WTC11 (cell line): ENCODE measurements at places on chromosomes 3 and 15. TPM values are rescaled to one million over a fixed set of nuclear protein-coding genes. Genes with fewer than 3 reads are reported as not detected.

DNA sequence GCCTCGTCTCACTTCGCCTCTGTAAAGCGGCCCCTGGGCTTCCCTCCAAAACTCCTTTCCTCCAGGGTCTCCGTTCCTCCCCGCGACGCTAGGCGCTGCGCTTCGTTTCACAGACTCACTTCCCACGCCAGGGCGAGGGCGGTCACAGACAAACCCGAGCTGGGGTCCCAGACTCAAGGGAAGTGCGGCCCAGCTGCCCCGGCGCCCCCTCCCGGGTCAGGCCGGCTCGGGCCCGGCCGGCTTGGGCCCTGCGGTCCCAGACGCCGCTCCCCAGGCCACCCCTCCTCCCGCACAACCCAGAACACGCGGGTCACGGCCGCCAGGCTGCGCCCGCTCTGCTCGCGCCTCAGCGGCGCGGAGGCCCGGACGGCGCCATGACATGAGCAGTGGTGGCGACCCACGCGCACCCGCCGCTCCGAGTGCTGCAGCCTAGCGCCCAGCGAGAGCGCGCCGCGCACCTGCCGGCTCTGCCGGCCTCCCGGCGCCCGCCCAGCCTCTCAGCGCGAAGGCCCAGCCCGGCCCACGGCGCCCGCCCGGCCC, 547 bp downstream of the NUP210 start:
- DNase-seq: peak; percentile 44
- H3K4me3 ChIP-seq: peak overlapping the region; percentile 78
- peaks cover 6% of the 10 kb centered on the region for H3K27me3 ChIP-seq
- no peak overlapping the region for H3K27ac ChIP-seq
- H3K36me3 ChIP-seq: no peaks in the 10 kb centered on the region
- peaks cover 40% of the 10 kb centered on the region for H3K4me1 ChIP-seq

The CLEC3B gene
- total RNA-seq: 0.57 to 0.92 TPM (median 0.81 TPM) in 3 replicates

DNA sequence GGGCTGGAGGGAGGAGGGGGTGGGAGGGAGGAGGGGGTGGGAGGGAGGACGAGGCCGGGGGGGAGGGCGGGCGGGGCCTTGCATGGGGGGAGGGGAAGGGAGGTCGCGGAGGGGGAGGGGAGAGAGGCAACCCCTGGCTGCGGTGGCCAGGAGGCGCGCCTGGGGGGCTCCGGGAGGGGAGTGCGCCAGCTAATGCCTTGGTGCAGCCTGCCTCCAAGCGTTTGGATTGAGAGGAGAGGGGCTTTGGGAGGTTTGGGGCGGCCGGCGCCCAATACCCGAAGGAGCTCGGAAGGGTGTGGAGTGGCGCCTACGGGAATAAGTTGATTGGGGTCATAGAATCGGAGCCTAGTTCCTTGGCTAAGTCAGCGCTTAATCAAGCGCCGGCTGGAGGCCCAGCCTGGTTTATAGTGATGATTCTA, 557 bp downstream of the TFG start:
- peak; percentile 64 for DNase-seq
- H3K36me3 ChIP-seq: peaks cover 23% of the 10 kb centered on the region
- peaks cover 21% of the 10 kb centered on the region for H3K4me1 ChIP-seq
- peak overlapping the region; percentile 91 for H3K4me3 ChIP-seq
- peaks cover 43% of the 10 kb centered on the region for H3K27me3 ChIP-seq

The GOLGA8M gene
- total RNA-seq: 0.39 TPM in 1 of 3 replicates, not detected in the others

The CADPS gene
- total RNA-seq: 4.3 to 7.5 TPM (median 7.0 TPM) in 3 replicates

- no peak overlapping the region for H3K4me3 ChIP-seq
- no peaks in the 10 kb centered on the region; the same call in 1 of the 2 replicates for H3K36me3 ChIP-seq
- no peak for DNase-seq
- H3K4me1 ChIP-seq: peaks cover 18% of the 10 kb centered on the region
- no peak overlapping the region for H3K27ac ChIP-seq
Measured at GRCh38 chr15:92614791-92615785, 40.5 kb downstream of the FAM174B start.

DNA sequence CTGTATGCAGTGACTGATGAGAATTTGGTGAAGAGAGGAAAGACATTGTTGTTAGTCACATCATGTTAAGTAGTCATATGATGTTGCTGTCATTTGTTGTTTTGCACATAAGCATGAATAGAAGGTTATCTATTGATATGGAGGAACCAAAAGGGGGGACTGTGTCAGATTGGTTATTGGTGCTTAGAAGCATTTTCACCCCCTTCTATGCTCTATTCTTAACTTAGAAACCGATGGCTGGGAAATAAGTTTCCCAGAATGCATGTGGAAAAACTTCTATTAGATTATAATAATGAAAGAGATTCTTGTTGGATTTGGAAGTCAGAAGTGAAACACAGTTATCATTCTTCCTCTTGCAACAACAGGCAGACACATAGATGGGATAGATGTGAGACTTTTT, 33.2 kb upstream of the CADM2 start:
- no peak overlapping the region for H3K27ac ChIP-seq
- no peaks in the 10 kb centered on the region for H3K36me3 ChIP-seq
- no peak overlapping the region for H3K4me3 ChIP-seq
- DNase-seq: no peak
- no peaks in the 10 kb centered on the region for H3K4me1 ChIP-seq

DNA sequence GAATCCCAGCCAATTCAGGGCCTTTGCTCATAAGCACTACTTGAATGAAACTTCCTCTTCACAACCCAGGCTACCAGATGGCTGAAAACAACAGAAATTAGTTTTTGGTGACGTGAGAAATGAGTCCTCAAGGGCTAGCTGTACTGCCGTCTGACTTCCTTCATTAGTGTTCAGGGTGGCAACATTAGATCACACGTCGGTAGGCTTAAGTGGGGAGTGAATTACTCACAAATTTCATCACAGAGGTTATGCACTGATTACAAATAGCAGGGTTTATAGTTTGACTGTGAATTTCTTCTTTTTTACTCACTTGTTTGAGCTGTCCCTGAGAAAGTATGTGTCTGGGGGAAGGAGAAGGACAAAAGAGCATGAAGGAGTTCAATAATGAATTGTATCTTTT, 397.2 kb downstream of the GAP43 start:
- H3K36me3 ChIP-seq: no peaks in the 10 kb centered on the region
- peaks cover 5% of the 10 kb centered on the region for H3K4me1 ChIP-seq

DNA sequence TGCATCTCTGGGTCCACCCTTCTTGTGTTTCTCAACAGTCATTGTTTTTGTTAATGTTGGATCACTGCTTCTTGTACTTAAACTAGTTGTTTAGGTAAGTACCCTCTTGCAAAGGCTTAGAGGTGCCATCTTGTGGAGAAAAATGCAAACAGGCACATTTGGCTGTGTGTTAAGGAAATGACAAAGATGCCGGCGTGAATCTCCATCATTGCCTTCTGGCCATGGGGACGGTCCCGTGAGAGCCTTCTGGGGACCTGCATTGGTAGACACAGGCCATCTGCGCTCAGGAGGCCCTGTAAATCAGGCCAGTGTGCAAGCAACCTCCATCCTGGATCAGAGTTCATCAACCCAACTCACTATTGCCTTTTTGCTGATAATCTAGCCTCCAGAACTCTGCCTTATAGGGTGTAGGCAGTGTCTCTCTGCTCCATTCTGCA, 158.6 kb upstream of the NR2E3 start:
- H3K36me3 ChIP-seq: no peaks in the 10 kb centered on the region
- H3K4me1 ChIP-seq: peaks cover 50% of the 10 kb centered on the region
- no peak overlapping the region for H3K4me3 ChIP-seq
- DNase-seq: peak; percentile 37
- no peaks in the 10 kb centered on the region for H3K27me3 ChIP-seq
